ENCODE measurements at places on chromosomes 3 and 15.

- H3K4me1 ChIP-seq, result no peaks in the 10 kb centered on the region
- H3K36me3 ChIP-seq, result no peaks in the 10 kb centered on the region
- H3K27ac ChIP-seq, result no peak overlapping the region
- H3K27me3 ChIP-seq, result peaks cover 6% of the 10 kb centered on the region
- no peak for DNase-seq
These were observed 308.4 kb downstream of the SQOR start for GRCh38 chr15:45943240-45943639.

DNA sequence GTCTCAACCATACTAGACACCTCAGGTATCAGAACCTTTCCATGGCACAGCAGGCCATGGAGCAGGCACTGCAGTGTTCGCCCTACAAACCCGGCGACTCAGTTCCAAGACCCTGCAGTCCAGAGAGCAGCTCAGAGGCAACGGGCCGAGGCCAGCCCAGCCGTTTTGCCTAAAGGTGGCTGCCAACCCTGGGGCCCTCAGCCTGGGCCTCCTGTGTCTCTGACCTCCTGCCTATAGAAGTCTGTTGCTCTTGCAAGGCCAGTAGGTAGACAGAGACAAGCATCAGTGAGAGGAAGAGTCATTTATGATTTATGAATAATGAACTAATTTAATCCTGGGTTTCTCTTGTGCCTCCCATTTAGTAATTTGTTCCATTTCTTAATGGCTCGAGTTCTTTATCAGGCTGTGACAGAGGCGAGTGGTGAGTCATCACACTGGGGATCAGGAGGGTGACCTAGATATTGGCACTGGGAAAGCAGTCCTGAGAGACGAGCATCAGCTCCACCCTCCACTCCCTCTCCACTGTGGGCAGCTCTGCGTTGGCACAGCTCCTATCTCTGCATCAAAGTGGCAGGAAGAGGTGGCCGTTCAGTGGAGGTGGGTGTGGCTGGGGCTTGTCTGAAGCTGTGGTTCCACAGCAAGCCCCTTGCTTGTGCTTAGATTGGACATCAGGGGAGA, 79.8 kb downstream of the ABHD5 start:
- DNase-seq, result no peak
- H3K27ac ChIP-seq, result no peak overlapping the region
- peaks cover 8% of the 10 kb centered on the region for H3K4me1 ChIP-seq
- no peaks in the 10 kb centered on the region for H3K27me3 ChIP-seq

- H3K36me3 ChIP-seq, result no peaks in the 10 kb centered on the region
- H3K27me3 ChIP-seq, result no peaks in the 10 kb centered on the region
- H3K4me3 ChIP-seq, result no peak overlapping the region
- DNase-seq, result no peak
- H3K4me1 ChIP-seq, result peaks cover 2% of the 10 kb centered on the region
- no peak overlapping the region for H3K27ac ChIP-seq
These were observed 21.2 kb downstream of the TFG start for GRCh38 chr3:100730524-100730923.

DNA sequence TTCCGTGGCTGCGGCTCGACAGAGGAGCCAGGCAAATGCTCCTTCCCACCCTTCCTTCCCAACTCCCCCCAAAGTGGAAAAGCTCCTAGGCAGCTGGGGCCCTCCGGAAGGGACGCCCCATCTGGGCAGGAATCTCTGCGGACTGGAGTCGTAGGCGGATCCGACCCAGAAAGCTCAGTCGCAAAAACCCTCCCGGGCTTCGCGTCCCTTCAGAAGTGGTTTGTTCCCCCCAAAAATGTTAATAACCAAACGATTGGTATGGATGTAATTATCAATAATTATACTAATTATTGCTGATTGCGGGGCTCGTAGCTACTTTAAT, 3.8 kb downstream of the RNU6-1 start:
- no peak overlapping the region for H3K27ac ChIP-seq
- peaks cover under 1% of the 10 kb centered on the region for H3K36me3 ChIP-seq
- H3K4me3 ChIP-seq, result peak overlapping the region; percentile 70
- peaks cover 16% of the 10 kb centered on the region for H3K4me1 ChIP-seq

DNA sequence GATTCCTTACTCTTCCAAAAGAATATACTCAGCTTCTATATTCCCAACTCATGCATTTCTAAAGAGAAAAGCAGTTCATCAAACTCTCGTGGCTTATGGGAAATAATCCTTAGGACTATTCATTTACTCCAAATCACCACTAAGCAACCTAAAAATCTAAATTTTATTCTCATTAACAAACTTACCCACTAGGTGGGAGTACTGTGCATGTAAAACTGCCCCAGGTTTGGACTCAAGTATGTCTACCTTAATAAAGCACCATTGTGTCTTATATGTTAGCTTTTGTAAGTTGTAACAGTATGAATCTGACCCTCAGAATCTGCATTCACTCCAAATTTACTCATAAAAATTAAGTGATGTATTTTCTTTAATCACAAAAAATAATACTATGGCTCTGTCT, 25.3 kb downstream of the RAD18 start:
- no peak for DNase-seq
- H3K4me1 ChIP-seq, result peaks cover 5% of the 10 kb centered on the region
- H3K36me3 ChIP-seq, result peaks cover 5% of the 10 kb centered on the region
- H3K4me3 ChIP-seq, result no peak overlapping the region

GRCh38 chr3:13111873-13112520, 38.8 kb upstream of the IQSEC1 start:
- H3K36me3 ChIP-seq, result no peaks in the 10 kb centered on the region
- H3K27ac ChIP-seq, result peak overlapping the region; percentile 17
- H3K4me3 ChIP-seq, result no peak overlapping the region
- H3K27me3 ChIP-seq, result peaks cover 8% of the 10 kb centered on the region
- DNase-seq, result no peak

DNA sequence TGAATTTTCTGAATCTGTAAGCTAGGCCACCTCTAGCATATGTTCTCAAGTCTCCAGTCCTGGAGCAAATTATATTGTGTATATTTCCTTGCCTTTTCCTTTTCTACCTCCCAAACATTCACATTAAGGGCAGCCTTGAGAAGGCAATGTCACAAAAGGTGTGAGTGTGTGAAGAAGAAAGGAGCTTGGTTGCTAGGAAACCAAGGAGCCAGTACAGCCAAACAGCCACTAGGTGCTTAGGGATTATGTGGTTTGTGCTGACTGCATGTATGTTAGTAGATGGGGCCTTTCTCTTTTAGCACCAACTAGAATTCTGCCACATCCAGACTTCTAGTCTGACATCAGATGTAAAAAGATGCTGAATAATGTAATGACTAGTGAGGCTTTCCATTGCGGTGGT, 118.8 kb upstream of the DAZL start:
- no peak overlapping the region for H3K4me3 ChIP-seq
- peaks cover 2% of the 10 kb centered on the region for H3K4me1 ChIP-seq
- no peaks in the 10 kb centered on the region for H3K27me3 ChIP-seq
- no peak for DNase-seq

- no peak for DNase-seq
- H3K27ac ChIP-seq, result no peak overlapping the region
- peaks cover 9% of the 10 kb centered on the region for H3K4me1 ChIP-seq
- H3K27me3 ChIP-seq, result peaks cover 6% of the 10 kb centered on the region
- H3K36me3 ChIP-seq, result no peaks in the 10 kb centered on the region
- H3K4me3 ChIP-seq, result no peak overlapping the region
These were observed 117.6 kb downstream of the TOP2B start for GRCh38 chr3:25547103-25547502.

DNA sequence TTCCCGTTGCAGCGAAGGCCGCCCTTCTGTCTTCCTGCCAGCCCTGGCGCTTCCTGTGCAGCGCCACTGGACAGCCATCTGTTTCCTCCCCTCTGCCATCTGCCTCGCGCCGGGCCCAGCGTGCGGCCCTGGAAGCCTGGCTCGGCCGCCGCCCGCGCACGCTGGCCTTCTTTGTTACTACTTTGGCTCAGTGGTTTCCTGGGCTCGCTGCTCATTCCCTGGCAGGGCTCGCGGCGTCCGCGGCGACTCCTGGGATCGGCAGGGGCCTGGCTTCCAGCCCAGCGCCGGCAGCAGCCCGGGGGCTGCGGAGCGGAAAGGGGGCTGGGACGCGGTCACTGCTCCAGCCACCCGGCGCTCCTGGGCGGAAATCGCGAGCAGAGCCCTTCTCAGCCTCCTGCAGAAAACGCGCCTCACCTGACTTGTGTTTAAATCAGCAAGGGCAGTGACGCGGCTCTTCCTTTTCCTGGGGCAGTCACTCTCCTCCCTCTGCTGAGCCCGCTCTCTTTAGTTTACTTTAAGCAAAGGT, 10.0 kb downstream of the CMTM7 start:
- peak; percentile 91 for DNase-seq
- H3K36me3 ChIP-seq, result no peaks in the 10 kb centered on the region
- H3K27ac ChIP-seq, result peak overlapping the region; percentile 100

DNA sequence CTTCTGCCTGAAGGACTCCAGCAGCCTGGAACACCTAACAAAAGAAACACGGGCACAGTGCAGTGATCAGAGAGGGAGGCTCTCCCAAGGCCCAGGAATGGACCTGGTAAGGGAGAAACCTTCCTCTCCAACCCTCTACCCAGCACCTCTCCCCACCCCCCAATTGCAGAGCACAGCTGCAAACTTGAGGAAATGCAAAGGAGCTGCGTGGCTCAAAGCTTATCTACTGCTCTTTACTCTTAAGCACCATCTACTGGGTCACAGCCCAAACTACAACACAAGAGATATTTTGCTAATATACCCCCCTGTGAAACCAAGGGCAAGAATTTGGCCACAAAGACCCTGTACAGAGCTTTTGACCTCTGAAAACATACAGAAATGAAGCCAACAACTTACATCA, 328.3 kb downstream of the OXSM start:
- no peaks in the 10 kb centered on the region for H3K36me3 ChIP-seq
- no peak overlapping the region for H3K27ac ChIP-seq

GRCh38 chr3:157632075-157632474, 128.9 kb upstream of the VEPH1 start:
- peaks cover 2% of the 10 kb centered on the region for H3K4me1 ChIP-seq
- H3K4me3 ChIP-seq, result no peak overlapping the region

DNA sequence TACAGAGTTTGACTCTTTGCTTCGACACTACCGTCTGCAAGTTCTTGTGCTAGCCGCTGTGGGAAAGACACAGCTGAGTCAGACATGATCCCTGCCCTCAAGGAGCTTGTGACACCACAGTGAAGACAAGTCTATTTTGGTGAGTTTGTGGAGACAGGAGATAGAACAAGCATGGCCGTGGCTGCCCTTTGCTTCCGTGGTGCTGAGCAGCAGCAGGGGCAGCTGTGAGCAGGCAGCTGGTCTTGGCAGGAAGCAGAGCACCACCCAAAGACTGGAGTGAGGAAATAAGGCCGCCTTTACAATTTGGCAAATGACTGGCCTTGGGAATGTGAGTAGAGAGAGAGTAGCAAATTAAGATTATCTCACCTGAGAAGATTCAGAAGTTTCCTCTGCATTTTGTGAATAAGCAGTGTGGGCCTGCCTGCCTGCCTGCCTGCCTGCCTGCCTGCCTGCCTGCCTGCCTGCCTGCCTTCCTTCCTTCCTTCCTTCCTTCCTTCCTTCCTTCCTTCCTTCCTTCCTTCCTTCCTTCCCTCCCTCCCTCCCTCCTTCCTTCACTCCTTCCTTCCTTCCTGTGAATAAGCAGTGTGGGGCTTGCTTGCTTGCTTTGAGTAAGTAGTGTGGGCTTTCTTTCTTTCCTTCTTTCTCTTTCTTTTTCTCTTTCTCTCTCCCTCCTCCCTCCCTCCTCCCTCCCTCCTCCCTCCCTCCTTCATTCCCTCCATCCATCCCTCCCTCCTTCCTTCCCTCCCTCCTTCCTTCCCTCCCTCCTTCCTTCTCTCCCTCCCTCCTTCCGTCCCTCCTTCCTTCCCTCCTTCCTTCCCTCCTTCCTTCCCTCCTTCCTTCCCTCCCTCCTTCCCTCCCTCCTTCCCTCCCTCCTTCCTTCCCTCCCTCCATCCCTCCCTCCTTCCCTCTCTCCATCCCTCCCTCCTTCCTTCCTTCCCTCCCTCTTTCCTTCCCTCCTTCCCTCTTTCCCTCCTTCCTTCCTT, 1.6 kb upstream of the GCNT3 start:
- no peak for DNase-seq
- no peak overlapping the region for H3K4me3 ChIP-seq
- H3K27me3 ChIP-seq, result no peaks in the 10 kb centered on the region

- H3K36me3 ChIP-seq, result no peaks in the 10 kb centered on the region
- H3K4me1 ChIP-seq, result peaks cover 5% of the 10 kb centered on the region
- H3K4me3 ChIP-seq, result no peak overlapping the region
These were observed 463.3 kb downstream of the MAGI1 start for GRCh38 chr3:65575376-65575840.

GRCh38 chr3:142734834-142735233, 11.0 kb downstream of the TRPC1 start:
- H3K4me3 ChIP-seq, result no peak overlapping the region
- H3K36me3 ChIP-seq, result no peaks in the 10 kb centered on the region
- H3K27ac ChIP-seq, result no peak overlapping the region
- H3K27me3 ChIP-seq, result no peaks in the 10 kb centered on the region

DNA sequence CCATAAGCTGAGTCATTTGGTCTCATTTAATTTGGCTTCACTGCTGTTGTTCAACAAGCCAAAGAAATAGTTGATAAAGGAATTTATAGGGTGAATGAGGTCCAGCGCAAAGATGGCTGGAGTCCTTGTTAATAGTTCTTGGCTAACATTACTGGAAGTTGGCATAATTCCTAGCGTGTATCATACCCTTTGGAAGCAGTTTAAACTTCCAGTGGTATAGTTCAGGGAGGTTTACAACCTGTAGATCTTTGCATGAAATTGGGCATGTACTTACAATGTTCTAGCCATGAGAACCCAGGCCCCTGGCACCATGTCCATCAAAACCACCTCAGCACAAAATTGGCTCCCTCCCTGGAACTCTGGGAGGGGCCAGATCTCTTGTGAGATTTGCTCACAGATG, 380.8 kb downstream of the LRTM1 start:
- H3K27ac ChIP-seq, result no peak overlapping the region
- peaks cover 5% of the 10 kb centered on the region for H3K36me3 ChIP-seq
- DNase-seq, result no peak
- H3K4me1 ChIP-seq, result peaks cover 3% of the 10 kb centered on the region
- no peak overlapping the region for H3K4me3 ChIP-seq
- H3K27me3 ChIP-seq, result peaks cover 4% of the 10 kb centered on the region

GRCh38 chr3:43505351-43505750, 116.5 kb downstream of the ANO10 start:
- no peak overlapping the region for H3K4me3 ChIP-seq
- DNase-seq, result no peak
- H3K4me1 ChIP-seq, result no peaks in the 10 kb centered on the region
- no peaks in the 10 kb centered on the region for H3K36me3 ChIP-seq
- no peak overlapping the region for H3K27ac ChIP-seq
